ENCODE measurements at places on chromosomes 4 and X.
A peak's percentile ranks its signal among the peaks of the same experiment; 100 is the strongest.

GRCh38 chr4:137180349-137180748 is 351.9 kb downstream of the PCDH18 start:
- DNase-seq: no peak

DNA sequence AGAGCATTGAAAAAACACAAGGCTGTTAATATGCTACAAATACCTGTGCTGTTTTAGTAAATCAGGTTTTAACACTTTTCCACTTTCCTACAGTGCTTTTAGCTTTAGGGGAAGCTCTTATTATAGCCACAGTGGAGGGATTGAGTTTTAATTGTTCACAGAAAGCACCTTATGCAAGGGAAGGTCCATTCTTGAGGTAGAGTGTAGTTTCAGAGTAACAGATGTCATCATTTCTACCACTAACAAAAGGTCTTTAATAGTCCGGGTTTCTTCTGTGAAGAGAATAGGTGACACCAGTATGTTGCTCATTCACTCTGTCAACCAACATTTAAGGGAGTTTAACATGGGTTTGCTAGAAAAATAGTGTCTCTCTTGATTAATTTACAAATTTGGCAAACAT is 104.4 kb downstream of the STIM2 start:
- DNase-seq: no peak

DNA sequence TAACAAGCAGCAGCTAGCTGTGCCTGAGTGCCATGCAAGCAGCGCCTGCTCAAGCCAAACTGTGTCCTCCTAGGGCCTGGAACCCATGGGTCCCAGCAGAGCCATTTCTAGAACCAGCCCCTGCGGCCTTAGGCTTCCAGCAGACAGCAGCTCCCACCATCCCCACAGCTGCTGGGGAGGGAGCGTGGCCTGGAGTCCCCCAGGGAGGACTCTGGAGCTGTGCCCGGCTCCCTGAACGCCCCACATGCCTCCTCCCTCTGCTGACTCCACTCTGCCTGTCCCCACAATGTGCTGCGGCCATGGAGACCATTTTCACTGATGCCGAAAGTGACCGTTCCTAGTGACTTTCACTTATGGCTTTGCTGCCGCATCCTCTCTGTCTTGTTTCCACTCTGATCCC is 45.9 kb downstream of the GAK start:
- no peak for DNase-seq

DNA sequence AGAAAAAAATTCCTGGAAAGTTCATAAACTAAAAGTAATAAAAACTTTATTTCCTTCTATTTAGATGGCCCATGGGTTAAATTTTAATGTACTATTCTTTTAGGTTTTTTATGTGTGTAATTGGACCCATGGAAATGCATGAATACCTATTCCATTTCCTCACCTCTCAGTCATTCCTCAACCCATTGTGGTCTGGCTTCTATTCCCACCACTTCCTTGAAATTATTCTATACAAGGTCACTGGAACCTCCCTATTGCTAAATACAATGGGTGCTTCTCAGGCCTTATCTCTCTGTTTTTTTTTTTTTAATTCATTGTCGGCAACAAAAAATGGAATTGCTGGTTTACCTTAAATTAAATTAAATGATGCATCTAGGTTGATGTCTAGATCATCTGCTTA is 17.2 kb downstream of the SLC39A8 start:
- no peak for DNase-seq

DNA sequence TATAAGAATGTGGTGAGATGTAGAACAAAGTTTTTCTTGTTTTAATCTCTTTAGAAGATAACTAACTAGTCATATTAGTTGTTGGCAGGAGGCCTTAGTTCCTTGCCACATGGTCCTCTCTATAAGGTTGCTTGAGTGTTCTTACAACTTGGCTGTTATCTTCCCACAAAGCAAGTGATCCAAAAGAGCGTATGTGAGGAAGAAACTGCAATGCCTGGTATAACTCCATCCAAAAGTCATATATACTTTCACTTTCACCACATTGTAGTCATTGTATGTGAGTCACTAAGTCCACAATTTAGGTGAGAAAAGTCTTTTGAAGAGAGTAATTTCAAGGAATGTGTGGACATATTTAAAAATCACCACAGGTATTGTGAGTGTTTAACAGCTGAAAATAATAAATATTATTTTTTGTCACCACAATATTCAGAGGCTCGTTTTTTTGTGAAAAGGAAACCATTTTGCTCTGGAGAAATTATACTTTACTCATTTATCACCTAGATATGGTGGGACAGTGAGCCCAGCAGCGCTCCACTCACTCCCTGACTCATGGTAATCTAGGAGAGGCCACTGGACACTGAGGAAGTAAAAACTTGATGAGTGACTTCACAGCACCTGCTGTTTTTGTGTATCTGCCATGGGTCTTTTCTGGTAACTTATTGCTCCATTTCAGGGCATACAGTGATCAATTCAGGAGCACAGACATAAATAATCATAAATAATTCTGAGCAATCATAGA is 369.4 kb upstream of the NDST3 start:
- no peak for DNase-seq

GRCh38 chr4:95095348-95095974 is 337.7 kb downstream of the BMPR1B start:
- no peak for DNase-seq

DNA sequence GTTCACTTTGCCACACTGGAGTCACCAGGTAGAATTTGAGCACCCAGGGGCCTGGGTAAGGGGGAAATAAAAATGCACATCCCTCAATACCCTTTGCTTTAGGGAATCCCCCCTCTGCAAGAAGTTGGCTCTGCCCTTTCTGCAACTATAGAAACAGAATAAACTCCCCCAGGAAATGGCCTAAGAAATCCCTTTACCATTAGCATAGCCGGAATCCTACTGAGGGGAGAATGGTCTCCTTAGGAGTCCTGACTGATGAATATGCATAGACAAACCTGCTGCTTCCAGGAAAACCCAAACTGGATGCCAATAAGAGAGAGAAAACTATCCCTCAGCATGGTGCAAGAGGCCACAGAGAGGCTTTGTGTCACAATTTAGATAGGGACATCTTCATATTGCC is 11.0 kb downstream of the EFHC2 start:
- DNase-seq: no peak

DNA sequence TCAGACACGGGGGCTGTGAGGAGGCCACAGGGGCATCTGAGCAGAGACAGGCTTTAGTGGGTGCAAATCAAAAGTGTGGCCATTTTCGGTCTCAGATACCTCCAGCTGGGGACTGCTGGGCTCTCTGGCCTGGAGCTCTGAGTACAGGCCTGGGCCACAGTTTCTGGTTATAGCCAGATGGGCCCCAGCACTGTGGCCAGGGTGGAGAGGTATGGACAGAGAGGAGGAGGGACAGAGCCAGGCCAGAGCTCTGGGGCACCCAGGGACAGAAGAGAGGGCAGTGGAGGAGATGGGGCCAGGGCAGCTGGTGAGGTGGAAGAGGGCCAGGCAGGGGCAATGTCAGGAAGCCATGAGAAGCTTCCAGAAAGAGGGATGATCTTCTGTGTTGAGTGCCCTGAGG is 20.1 kb downstream of the CCNQ start:
- no peak for DNase-seq

DNA sequence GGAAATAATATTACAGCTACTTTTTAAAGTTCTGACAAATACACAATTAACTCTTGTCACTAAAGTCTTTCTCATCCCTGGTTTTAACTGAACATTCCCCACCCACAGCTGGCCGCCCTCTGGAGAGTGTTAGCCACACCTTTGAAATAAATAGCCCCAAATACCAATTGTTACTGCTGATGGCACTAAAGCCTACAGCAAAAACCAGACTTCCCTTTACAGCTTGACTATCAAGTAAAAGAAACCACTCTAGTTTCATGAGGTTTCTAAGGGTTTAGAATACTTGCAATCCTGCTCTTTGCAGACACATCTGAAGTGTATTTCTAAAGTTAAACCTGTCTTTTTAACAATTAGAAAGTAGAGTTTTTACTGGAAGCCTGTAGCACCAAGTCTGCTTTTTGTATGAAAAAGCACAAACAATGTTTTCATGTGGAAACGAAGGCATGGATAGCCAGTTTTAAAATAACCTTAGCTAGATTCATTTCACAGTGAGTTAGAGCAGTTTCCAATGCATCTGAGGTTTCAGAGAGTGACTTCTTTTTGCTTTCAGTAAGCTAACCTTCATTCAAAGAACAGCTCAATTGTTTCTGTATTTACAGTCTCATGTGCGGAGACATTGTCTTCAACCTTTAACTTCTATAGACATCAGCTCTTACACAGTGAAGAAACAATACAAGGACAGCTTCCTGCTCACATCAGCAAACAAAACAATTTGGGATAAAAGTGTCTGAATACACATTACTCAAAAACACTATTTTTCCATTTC is 164.8 kb upstream of the VEGFC start:
- DNase-seq: no peak

GRCh38 chr4:165516281-165516833 is 137.5 kb downstream of the CPE start:
- no peak for DNase-seq

DNA sequence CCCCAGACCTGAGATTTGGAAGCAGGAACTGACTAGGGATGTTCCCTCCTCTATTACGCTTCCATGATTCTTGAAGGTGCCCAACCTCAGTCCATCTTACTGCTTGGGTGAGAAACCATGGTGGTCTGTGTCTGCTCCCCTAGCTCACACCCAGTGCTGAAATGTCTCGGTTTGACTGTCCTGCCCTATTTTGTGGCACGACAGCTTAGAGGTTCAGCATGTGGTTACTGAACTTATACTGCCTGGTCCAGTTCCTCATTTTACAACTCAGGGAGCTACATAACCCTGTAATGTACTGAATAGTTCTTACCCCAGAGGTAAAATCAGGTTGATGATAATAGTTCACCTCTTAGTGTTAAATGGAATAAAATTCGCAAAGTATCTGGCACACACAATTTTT is 203.1 kb downstream of the RBM46 start:
- no peak for DNase-seq

DNA sequence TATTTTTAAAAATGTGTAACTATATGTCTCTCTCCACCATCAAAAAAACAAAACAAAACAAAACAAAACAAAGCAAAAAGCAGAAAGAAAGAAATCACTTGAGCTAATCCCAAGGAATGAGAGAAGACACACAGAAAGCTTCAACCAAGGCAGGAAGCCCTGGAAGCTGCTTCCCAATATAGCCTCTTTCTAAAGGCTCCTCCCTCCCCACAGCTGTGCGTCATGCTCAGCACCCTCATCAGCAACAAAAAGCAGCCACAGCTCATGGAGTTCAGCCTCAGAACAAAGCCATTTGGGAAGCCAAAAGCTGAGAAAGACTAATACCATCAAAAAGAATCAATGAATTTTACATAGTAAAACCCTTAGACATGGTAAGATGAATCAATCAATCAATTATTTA is 501.6 kb upstream of the SMIM31 start:
- DNase-seq: no peak

DNA sequence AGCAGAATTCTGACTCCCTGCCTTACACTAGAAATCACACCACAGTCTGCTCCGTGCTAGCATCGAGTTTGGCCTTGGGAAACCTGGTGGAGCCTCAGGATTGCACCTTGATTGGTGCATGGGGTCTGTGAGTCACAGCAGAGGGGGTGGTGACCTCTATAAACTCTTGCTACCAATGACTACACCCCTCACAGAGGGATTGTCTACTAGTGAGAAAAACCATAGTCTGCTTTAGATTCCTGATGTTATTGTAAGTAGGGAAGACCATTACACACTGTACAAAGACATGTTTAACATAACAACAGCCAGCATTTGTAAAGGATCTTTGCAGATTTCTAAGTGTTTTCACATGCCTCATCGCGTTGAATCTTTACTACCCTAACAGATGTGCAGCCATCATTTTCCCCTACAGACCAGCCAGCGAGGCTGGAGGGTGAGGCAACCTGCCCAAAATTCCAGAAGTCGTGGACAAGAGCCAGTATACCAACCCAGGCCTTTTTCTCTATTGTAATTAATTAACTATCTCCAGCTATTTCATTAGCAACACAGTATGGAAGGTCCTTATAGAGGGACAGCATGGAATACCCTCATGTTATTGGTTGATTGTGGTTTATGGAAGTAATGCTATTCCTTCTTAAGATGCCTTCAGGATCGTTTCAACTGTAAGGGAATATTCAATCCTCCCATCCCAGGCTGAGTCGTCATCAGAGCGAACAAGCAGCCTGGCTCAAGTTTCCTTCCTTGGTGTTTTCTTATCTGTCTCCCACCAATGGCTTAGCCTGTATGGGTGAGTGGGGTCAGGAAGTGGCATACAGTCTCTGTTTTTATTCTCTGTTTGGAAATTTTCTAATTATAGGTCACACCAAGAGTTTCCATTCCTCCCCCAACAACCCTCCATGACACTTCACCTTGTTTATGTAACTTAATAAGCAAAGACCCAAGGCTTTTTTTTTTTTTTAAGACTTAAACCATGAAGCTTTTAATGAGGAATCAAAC is 55.9 kb upstream of the KDR start:
- DNase-seq: no peak

- DNase-seq: no peak
These were observed 55.2 kb downstream of the HPGD start for GRCh38 chr4:174467107-174467506.

GRCh38 chrX:11050013-11050412 is 61.1 kb upstream of the HCCS start:
- no peak for DNase-seq

GRCh38 chr4:132955146-132955545 is 193.9 kb upstream of the PCDH10 start:
- no peak for DNase-seq

DNA sequence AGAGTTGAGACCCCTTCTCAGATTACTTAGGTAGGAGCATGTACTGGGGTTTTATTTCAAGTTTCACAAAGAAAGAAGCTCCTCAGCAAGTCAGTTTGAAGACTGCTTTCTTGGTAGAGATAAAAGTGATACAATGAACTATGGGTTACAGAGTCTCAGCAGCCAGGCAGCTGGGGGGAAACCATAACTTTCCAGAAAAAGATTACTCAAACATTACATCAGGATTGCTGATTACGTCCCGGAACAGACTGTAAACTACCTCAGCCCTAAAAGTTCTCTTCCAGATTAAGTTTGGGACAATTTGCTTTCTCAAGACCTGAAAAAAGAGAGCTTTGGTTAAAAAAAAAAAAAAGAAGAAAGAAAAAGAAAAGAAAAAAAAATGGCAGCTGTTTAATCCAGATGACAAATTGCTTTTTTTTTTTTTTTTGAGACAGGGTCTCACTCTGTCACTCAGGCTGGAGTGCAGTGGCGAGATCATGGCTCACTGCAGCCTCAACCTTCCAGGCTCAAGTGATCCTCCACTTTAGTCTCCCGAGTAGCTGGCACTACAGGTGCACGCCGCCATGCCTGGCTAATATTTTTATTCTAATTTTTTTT is 16.6 kb downstream of the SAT1 start:
- no peak for DNase-seq

DNA sequence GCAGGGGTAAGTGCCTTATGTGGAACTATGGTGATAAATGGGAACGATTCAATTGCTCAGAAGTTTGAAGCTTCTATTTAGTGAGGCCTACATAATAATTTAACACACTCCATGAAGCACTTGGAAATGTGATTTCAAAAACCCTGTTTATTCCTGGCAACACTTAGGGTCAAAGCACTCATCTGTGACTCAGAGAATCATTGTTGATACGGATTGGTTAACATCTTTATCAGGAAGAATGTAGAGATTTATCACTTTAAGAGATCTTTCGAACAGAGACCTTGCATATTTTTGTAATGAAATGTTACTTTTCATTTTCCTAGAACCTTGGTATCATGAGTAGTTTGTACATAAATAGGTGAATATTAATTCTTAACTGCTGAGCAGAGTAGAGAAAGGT is 269.1 kb upstream of the SLIT2 start:
- DNase-seq: peak; percentile 68

Measured in NCI-H2227 treated with DMSO at 0.1 percent for 48 hours (cell line).